NCI-H1105 treated with DMSO at 0.1 percent for 48 hours (cell line): ENCODE measurements at places on chromosomes 5 and 9.

GRCh38 chr5:149794041-149794440 is 63.9 kb downstream of the PPARGC1B start:
- no peak for DNase-seq

DNA sequence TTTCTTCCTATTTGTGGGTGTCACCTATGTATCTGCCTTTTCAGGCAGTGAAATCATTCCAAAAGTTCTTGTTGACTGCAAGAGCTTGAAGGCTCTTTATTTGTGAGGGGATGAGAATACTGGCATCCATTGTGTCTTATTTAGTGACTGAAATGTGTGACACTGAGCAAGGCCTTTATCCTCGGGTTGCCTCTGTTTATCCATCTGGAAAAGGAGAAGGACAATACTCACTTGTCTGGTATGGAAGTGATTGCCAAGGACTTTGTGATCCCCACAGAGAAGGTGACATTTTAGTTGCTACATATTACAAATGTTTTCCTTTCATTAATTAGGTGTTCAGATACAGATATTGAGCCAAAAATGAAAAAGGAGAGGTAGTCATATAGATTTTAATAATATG is 80.2 kb downstream of the ARRDC3 start:
- DNase-seq: no peak

DNA sequence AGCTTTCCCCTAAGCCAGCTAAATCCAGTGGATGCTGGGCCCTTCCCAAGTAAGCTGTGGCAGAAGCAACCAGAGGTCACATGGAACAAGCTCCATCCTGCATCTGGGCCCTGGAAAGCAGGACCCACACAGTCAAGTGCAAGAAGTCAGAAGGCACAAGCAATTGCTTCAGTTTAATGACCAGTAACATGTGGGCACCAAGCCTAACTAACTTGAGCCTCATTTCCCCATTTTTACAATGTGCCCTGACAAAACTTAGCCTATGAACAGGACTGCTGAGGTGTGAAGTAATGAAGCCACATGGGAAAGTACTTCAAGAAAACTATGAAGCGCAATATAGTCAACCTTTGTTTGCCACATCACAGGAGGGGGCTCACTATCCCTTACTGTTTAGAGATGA is 90.5 kb downstream of the TLE1 start:
- DNase-seq: no peak

DNA sequence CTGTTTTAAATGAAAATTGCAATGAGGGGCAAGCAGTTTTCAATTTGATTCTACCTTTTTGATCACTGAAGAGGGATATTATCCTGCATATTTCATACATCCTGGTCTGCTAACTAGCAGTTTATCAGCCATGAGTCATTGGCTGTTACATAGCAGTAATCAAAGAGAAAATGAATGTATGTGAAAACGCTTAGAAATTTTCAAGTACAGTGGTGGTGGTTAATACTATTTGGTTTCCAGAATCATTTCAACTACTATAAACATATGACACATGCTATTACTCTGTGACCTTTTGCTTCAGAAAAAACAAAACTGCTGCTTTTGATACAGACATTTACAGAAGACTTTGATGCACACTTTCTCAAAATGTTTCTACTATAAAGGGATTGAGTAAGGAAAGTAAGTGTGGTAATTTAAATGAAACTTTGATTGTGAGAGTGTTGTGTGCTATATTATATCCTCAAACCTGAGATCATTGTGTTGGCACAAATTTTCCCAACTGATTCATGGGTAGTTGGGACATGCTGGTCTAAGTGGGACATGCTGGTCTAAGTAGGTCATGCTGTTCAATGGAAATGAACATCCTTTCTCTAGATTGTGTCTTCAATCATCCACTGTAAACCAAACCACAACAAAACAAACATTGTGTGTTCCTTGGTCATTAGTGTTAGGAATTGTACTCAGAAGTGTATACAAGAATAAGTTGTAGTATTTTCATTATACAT is 5.1 kb downstream of the RNF14 start:
- no peak for DNase-seq

- no peak for DNase-seq
These were observed at the start of gene CFAP90 for GRCh38 chr5:7850395-7851239. TSS of gene CFAP90 (minus strand) at chr5:7851133. CDS start at chr5:7851021, 112 bp downstream.

GRCh38 chr5:155050384-155051019 is 36.9 kb downstream of the KIF4B start:
- DNase-seq: no peak

GRCh38 chr9:22210262-22210661 is 201.2 kb upstream of the CDKN2B start:
- DNase-seq: no peak
